ENCODE measurements at places on chromosomes 1 and 21.
A peak's percentile ranks its signal among the peaks of the same experiment; 100 is the strongest.

GRCh38 chr1:208565756-208566440 is 321.7 kb upstream of the PLXNA2 start:
- no peak for DNase-seq

DNA sequence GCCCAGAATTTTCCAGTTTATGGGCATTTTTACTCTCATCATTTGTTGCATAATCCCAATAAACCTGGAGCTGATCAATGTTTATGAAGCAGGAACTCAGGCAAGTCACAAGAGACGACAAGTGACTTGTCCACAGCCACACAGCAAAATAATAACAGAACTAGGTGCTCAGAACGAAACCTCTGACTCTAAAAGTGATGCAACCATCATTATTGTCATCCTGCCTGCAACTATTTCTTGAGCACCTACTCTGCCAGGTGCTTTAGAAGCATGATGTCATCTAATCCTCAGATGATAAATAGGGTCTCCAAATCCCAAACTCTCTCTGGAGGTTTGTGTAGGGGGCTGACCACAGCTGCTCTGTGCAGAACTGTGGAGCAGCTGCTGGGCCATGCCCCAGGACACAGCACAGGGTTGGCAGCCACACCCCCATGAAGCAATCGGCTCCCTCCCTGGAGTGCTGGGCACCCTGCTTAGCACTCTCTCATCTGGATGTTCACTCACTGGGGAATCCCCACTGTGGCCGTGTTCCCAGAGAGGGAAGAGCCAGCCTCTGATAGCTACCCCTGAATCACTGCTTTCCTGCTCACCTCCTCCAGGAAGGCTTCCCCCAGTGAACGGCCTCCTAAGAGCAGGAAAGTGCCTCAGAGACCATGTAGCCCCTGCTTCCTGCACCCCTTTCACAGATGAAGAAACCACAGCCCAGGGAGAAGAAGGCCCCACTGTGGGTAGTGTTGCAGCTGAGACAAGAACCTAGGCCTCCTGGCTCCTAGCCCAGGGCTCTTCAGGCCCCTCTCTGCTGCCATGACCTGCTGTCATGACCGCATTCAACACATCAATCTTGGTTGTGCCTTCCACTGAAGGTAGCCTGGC is 2.1 kb downstream of the TTC22 start:
- DNase-seq = no peak

DNA sequence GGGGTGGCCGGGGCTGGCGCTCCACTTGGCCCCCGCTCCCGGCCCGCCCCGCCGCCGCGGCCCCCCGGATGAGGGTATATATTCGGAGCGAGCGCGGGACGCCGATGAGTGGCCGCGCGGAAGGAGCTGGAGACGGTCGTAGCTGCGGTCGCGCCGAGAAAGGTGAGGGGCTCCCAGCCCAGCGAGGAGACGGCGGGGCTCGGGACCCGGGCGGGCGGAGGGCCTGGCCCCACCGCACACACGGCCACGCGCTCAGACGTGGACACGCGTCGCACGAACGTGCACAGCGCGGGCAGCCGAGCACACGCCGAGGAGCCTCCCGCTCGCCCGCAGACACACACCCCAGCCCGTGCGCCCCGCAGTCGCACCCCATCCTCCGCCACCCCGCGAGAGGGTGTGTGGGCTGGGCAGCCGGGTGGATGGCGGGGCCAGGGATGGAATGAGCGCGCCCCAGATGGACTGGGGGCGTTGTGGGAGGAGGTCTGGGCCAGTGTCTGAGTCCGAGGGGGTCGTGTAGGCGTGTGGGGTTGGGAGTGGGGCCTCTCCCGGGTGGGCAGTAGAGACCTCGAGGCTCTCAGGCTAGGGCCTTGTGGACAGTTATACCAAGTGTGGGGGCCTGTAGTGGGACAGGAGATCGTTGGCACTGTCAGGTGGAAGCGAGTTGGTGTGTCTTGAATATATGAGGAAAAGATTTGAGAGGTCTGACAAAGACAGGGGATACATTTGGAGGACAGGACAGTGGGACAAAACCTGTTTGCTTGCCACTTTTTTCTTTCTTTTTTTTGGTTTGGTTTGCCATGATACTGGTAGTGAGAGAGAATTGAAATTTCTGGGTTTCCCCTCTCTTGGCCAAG is at the start of gene UAP1:
TSS of gene UAP1 (plus strand) at position 107 of the 854 bp plus-strand sequence. CDS start 4,347 bp downstream, outside the sequence.
- peak; percentile 20 for DNase-seq

GRCh38 chr1:29271724-29272123 is 35.4 kb downstream of the PTPRU start:
- DNase-seq = no peak

DNA sequence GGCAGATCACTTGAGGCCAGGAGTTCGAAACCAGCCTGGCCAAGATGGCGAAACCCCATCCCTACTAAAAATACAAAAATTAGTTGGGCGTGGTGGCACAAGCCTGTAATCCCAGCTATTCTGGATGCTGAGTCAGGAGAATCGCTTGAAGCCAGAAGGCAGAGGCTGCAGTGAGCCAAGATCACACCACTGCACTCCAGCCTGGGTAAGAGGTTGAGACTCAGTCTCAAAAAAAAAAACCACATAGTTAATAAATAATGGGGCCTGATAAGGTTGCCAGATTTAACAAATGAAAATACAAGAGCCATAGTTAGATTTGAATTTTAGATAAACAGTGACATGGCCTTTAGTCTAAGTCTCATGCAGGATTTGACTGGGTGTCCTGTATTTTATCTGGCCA is 175.7 kb downstream of the ZZZ3 start:
- no peak for DNase-seq

- no peak for DNase-seq
Observed at GRCh38 chr1:214861615-214862014, 220.9 kb upstream of the KCNK2 start.

GRCh38 chr1:247857069-247857984 is at the start of gene TRIM58:
Gene TRIM58 (plus strand): TSS chr1:247857187. CDS start chr1:247857247, 60 bp downstream.
- peak; percentile 6 for DNase-seq

DNA sequence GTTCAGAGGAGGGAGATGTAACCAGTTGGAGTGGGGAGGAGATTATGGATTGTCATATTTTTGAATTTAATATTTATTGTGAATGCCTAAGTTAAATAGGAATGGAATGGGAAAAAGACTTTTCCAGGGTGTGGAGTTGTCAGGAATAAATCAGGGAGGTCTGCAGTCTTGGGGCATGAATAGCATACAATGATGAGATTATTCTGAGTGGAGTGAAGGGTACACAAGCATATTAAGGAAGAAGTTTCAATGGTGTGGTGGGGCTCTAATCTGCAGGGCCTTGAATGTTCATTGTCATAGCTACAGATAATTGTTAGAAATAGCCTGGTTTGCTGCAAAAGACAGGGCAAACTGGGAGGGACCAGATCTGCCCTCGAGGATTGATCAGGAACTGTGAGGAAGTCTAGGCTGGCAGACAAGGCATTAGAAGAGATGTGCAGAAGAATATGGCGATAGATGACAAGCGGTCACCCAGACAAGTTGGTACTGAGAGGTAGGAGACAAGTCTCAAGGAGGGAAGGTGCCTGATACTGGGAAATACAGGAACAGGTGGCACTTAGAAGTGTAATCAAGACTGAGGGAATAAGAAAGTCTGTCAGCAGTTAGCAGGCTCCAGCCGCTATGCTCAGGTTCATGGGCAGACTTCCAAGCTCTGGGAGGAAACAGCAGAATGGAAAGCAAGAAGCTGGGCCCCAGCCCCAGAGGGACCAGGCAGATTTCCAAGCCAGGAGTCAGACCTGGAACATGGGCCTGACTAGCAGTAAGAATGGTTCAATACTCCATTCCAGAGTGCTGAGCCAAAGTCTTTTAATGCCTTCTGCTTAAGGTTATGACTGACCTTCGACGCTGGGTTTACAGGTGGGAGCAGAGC is 20.9 kb upstream of the RGL1 start:
- no peak for DNase-seq

GRCh38 chr1:177340601-177341067 is 169.9 kb downstream of the BRINP2 start:
- DNase-seq = no peak

DNA sequence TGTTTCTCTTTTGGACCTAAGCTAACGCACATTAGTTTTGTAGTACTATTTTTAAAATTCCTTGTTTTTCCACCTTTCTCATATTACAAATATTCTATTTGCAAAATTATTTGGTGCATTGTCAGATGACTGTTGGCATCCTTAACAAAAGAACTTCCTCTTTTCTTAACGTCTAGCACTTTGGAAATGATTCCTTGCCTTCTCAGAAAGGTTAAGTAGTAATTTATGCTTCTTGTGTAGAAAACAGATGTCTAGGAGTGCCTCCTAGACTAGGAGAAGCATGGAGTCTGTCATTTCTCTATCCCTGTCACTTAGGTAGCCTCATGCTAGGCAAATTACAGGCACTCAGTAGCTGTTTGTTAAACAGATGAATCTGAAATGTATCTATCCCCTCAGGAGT is 64.4 kb downstream of the HSPA13 start:
- no peak for DNase-seq

DNA sequence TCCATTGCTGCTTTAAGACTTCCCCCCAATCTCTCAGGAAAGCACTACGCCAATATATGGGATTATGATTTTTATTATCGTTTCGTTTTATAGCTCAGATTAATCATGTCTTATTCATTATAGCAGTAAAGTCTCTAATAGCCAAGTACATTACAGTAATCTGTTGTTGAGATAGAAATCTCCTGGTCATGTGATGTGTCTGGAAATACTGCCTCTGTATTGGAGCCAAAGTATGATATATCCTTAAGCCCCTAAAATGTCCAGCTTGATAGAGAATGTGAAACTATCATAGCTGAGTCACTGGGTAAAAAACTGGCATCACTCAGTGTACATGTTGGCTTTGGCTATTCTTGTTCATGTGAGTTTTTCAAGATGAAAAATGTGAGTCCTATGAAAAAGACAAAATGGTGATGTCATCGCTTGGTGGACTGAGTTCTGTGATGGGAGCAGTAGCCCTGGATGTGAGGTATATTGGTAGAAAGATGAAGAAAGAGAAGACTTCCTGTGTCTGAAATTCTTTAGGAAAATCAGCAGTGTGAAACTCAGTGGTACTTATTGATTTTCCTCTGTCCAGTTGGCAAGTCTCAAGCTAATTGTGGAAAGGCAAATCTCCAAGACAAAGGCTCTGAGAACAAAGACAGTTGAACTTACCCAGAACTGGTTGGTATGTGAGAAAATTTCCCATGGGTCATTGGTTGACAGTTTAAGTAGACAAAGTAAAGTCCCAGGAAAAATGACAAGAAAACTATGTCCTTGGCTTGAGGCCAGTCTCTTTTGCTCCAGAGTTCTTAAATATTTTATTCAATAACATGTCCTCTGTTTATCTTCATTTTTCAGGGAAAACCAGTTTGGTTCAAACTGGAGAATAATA is 76.2 kb downstream of the BRINP2 start:
- DNase-seq = no peak

GRCh38 chr1:67764633-67765032 is 68.6 kb downstream of the GNG12 start:
- DNase-seq = no peak

GRCh38 chr1:54453509-54453908 is 47.3 kb upstream of the SSBP3 start:
- DNase-seq = no peak
